ENCODE measurements at places on chromosomes 5 and 9.

- DNase-seq: no peak
Measured at GRCh38 chr5:158320178-158320674, 461.3 kb upstream of the CLINT1 start.

GRCh38 chr5:39016587-39017275, 57.5 kb downstream of the RICTOR start:
- DNase-seq: no peak

DNA sequence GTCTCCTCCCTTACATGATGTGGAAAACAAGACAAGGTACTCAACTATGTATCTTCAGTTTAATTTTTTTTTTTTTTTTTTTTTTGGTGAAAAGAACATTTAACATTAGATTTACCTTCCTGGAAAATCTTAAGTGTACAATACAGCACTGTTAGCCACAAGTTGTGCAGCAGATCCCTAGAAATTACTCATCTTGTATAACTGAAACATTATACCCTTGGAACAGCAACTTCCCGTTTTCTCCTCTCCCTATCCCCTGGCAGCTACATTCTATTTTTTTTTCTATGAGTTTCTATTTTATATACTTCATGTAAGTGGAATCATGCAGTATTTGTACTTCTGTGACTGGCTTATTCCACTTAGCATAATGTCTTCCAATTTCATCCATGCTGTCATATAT, 421.9 kb upstream of the FTMT start:
- DNase-seq: no peak

DNA sequence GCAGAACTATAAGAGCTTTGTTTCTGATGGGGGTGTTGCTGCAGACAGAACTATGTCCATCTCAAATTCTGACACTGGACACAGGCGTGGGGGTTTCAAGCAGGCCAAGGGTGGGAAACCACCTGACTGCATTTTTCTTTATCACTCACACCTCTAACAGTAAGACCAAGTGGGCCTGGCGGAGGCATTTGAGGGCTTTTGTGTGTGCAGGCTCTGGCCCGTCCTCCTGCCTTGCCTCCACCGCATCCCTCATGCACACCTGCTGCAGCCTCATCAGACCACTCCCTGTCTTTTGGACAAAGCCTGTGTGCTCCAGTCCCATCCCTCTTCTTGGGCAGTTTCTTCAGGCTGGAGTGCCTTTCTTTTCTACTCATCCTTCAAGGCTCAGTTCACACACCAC, 7.9 kb downstream of the OR13J1 start:
- DNase-seq: no peak

- DNase-seq: no peak
Measured at GRCh38 chr9:4622016-4622415, 40.1 kb upstream of the PLPP6 start.

DNA sequence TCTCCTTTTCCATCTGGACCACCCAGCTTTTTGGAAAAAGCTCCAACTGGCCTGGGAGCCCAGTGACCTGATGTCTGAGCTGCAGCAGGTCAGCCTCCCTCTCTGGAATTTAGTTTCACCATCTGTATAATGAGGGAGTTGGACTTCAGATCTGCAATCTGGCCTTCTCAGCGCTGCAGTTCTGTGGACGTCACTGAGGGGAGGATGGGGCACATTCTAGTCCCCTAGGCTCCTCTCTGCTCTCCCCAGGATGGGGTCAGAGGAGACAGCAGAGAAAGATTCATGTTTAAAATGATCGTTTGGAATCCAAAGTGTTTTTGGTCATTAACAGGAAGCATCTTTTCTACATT, 10.2 kb downstream of the OR13J1 start:
- no peak for DNase-seq

DNA sequence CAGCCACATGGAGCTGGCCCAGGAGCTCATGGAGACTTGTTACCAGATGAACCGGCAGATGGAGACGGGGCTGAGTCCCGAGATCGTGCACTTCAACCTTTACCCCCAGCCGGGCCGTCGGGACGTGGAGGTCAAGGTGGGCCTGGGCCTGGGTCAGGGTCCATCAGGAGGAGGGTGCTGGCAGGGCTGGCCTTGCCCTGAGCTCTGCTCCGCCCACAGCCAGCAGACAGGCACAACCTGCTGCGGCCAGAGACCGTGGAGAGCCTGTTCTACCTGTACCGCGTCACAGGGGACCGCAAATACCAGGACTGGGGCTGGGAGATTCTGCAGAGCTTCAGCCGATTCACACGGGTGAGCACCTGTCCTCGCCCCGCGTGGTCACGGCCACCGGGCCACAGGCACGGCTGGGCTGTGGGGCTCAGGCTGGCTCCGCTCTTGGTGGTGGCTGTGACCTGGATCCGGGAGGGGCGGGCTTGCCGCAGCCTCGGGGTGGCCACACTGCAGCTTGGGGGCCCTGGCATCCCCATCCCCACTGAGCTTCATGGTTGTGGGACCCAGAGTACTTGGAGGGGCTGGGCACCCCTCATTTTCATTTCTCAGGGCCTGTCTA, 7.1 kb downstream of the DPP7 start:
- DNase-seq: no peak

DNA sequence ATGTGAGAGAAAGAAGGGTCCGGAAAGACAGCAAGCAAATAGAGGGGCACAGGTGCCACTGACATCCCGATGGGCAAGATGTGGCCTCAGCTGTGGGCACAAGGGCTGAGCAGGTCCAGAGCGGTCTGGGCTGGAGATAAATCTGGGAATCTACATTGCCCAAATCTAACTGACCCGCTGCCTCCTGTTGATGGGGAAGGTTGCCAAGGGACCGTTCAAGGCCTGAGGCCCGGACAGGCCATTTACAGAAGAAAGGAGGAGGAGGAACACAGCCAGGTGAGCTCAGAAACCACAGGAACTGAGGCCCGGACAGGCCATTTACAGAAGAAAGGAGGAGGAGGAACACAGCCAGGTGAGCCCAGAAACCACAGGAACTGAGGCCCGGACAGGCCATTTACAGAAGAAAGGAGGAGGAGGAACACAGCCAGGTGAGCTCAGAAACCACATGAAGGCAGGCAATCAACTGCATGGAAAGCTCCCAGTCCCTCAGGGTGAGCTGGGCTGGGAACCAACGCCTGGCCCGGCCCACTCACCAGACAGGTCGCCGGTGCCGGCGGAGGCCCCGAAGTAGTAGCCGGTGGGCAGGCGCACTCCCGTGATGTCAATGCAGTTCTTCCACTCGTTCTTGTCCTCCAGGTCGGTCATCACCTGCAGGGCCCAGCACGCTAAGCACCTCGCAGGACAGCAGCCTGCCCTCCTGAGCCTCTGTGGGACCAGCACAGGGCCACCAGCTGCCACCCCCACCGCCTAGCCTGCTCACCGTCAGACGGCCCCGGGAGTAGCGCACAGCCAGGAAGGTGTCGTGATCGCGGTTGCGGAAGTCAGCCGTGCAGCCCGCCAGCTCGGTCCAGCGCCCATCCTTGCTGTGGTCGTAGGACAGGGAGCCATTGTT, 14.6 kb downstream of the LMAN2 start:
- no peak for DNase-seq

DNA sequence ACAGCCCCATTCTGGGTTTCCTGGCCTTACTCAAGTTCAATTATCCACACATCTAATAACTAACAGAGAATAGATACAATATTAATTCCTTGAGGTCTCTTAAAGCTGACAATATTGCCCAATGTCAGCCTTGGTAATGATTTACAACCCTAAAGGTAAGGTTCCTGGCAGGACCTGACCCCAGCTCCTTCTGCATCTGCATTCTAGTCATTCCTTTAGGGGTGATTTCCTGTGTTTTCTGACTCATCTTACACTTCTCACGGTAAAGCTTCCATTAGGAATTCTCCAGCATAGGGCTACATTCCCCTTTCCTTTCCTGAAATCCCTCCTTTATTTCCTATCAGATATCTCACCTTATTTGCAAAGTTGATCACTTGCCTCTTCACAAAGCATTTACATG, 9.3 kb downstream of the HAVCR1 start:
- DNase-seq: no peak

DNA sequence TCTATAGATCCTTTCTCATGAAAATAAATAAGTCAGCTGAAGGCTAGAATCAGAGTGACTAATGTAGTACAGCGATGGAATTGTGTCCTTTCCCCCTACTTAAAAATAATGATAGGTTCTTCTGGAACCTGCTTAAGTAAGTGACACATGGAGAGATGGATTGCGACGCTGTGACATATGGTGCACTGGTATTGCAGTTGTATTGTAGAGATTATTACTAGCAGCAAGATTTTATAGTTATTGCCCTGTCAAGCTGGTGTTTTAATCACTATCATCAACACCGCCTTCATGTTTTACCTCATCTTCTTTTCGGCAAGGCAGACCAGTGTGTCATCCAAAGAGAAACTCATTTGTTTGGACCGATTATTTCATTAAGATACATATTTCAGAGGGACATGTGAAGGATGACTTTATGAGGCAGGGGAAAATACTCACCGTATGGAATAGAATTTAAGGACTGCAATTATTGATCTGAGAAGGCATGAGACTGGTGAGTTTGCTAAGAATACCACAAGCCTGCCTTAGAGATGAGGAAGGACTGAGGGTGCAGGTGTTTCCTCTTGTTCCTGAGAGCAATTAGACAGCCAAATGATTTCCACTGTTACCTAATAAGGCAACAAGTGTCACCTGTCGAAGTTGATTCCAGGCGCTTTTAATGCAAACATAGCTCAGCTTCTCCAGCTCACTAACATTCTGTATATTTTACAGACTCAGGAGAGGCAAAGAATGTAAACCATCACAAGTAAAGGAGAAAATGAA, 1855.5 kb downstream of the MAT2B start:
- no peak for DNase-seq

GRCh38 chr9:81815781-81816180, 112.4 kb upstream of the SPATA31D4 start:
- DNase-seq: no peak

All from GM12892 (cell line).